Suppressor macrophage (primary cell): ENCODE measurements at places on chromosomes 3 and 15.

DNA sequence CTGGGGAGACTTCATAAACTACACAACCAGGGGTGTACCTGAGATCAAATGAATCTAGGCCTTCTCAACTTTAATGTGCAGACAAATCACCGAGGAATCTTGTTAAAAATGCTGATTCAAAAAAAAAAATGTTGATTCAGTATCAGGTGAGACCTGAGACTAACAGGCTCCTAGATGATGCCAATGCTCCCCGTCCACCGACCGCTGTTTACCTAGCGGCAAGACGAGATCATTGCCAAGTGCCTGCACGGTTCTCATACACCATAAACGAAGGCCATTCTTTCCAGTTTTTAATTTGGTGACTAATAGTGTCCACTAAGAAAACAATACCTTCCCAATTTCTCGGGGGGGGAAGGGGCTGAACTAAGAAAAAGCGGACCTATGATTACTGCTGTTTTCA lies 2.5 kb upstream of the FSIP1 start:
- DNase-seq, result no peak

DNA sequence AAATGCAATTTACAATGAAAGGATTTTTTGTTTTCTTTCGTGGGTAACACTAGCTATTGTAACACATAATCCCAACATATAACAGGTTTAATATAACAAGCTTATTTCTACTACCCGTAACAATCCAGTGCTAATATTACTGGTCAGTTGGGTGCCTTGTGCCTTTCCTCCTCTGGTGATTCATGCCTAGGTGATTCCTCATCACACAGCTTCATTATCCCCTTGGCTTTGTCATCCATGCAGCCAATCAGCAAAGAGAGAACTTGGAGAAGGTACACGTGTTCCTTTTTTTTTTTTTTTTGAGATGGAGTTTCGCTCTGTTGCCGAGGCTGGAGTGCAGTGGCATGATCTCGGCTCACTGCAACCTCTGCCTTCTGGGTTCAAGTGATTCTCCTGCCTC lies 30.7 kb downstream of the CHST14 start:
- DNase-seq, result no peak

GRCh38 chr3:191076903-191077552 lies 122.0 kb upstream of the OSTN start:
- no peak for DNase-seq

DNA sequence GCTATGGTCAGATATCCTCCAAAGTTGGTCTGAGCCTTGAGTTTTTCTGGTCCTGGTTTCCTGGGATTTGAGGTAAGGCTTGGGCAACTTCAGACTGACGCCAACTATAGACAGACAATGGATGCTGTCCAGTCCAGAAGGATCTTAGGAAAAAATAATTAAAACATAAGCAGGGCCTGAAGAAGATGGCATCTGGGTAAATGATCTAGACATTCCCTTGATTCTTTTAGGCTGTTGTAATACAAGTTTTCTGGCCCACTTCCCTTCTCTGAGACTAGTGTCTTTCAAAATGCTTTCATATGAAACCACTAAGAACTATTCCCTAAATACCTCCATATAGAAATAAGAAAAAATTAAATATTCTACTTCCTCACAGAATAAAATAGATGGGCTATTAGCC lies 47.7 kb upstream of the PLXND1 start:
- DNase-seq, result no peak

DNA sequence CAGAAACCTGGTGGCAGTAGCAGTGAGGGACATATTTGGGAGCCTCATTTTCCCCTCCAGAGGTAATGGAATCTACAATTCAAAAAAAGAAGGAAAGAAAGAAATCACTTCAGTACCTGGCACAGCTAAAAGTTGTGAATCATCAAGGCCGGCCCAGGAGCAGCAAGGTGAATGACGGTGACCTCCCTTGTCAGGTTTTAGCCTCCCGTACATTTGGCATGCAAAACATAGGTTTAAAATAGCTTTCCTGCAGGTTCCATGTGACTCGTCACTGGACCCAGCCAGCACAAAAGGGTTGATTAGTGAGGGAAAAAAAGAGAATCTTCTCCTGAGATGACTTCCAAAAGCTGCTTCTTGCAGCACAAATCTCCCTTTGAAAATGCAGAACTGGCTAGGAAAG lies 394.2 kb downstream of the LSAMP start:
- no peak for DNase-seq

GRCh38 chr3:184272269-184272668 lies 3.6 kb upstream of the ECE2 start:
- DNase-seq, result no peak

DNA sequence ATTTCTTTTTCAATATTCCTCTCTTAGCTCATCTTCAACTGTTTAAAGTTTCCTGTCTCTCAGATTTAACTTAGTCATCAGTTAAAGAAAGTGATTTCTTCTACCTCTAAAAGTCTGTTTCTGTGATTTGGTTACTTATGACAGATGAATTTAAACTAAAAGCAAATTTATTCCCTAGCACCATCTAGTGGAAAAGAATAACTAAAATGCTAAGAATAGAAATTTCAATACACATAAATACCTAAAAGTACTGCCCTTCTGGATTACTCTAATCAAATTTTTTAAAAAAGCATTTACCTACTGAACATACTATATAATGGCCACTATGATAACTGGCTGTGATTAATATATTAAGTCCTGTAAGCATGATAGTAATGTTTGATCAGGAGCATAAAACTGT lies 14.0 kb upstream of the ZCWPW2 start:
- DNase-seq, result no peak
